Uterus (tissue), 4 donors: ENCODE measurements at places on chromosomes 12 and 14.
A peak's percentile ranks its signal among the peaks of the same experiment; 100 is the strongest.

DNA sequence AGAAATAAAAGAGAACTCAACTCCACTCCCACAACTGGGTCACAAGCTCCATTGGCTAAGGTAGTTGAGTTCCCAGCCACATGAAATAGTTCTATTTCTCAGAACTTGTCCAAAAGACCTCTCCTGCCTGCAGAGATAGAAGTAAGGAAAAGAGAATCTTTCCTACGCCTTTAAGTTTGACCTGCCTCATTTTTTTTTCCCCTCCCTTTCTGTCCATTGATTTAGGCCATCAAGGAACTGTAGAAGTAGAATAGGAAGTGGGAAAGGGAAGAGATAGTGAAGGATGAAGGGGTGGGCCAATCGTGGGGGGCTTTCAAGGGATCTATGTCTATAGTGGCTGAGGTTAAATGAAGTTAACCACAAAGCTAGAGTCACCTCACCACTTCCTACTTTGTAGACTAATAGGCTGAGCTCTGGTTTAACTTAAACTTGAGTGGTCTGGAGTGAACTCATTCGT, 13.9 kb upstream of the NUDT4 start:
- no peaks in the 10 kb centered on the region for H3K36me3 ChIP-seq
- H3K27me3 ChIP-seq: no peaks in the 10 kb centered on the region
- H3K27ac ChIP-seq: no peak overlapping the region
- no peak for DNase-seq
- H3K4me1 ChIP-seq: no peaks in the 10 kb centered on the region
- no peak overlapping the region for H3K4me3 ChIP-seq

DNA sequence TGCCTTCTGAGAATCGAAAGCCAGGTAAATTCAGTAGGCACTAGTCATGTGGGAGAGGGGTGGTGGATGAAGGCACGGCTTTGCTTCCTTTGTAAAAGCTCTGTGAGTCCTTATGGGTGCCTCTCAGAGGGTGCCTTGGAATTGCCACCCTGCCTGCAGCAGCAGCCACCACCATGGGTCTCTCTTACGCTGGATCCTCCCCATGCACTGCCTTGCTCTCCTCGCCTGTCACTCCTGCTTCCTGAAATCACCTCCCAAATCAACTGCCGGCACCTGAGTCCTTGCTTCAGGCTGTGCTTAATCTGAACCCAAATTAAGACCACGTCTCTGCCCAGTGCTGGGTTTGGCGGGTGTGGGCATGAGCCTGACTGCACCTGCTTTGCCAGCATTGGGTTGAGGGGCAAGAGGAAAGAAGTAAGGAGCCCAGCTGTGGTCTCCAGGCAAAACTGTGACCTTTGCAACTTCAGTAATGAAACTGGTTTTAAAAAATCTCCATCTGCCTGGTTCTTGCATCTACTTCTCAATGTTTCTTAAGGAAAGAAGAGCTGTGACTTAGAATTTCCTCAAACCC, 55.9 kb upstream of the CLMN start:
- no peaks in the 10 kb centered on the region for H3K36me3 ChIP-seq
- H3K27ac ChIP-seq: no peak overlapping the region
- no peaks in the 10 kb centered on the region for H3K4me1 ChIP-seq
- no peak for DNase-seq

DNA sequence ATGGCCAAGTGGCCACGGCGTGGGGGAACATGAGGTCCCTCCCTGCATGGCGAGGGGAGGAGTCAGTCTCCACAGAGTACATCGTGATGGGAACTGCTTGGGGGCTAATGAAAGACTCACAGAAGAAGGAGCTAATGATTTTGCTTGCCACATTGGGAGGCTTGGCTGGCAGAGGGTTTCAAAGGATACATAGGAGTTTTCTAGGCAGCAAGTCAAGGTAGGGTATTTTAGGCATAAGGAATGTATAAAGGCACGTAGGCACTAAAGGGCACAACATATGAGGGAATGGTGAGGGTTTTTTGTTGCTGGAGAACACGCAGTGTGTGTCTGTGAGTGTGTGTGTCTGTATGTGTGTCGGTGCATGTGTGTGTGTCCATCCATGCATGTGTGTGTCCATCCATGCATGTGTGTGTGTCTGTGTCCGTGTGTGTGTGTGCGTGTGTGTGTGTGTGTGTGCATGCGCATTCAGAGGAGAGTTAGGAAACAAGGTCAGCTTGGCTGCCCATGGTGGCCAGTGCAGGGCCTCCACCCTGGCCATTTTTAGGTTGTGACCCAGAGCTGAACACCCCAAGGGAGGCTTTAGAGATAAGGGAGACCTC, 84.5 kb downstream of the BEGAIN start:
- no peak for DNase-seq
- no peak overlapping the region for H3K27ac ChIP-seq
- H3K4me1 ChIP-seq: no peaks in the 10 kb centered on the region
- H3K4me3 ChIP-seq: no peak overlapping the region

DNA sequence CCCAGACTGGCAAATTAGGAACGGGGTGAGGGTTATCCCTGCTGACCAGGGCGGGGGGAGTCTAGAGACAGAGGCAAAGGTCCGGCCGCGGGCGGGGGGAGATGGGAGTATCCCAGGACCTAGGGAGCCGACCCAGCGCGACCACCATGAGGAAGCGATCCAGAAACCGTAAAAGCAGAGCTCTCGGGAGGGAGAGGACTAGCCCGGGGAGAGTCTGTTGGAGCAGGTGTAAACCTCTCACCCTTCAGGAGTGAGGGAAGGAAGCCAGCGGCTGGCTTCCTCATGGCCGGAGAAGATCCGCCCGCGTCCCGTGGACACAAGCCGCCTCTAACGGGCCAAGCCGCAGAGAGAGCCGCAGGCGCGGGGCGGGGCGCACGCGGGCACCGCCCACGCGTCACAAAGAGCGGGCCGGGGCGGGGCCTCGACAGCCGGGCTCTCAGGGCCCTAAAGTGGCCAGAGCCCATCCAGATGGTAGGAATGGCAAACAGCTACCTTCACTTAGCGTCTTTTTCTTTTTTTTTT, at the start of gene ACRBP:
Gene ACRBP (minus strand): TSS at position 350 of the 522 bp plus-strand sequence. CDS start 66 bp downstream, at position 284.
- no peaks in the 10 kb centered on the region for H3K36me3 ChIP-seq
- H3K27ac ChIP-seq: peak within 1 kb of the TSS; percentile 48
- H3K4me1 ChIP-seq: no peaks in the 10 kb centered on the region
- no peaks in the 10 kb centered on the region for H3K27me3 ChIP-seq
